ENCODE measurements at places on chromosomes 5 and 9. TPM values are rescaled to one million over a fixed set of nuclear protein-coding genes. Genes with fewer than 3 reads are reported as not detected.

DNA sequence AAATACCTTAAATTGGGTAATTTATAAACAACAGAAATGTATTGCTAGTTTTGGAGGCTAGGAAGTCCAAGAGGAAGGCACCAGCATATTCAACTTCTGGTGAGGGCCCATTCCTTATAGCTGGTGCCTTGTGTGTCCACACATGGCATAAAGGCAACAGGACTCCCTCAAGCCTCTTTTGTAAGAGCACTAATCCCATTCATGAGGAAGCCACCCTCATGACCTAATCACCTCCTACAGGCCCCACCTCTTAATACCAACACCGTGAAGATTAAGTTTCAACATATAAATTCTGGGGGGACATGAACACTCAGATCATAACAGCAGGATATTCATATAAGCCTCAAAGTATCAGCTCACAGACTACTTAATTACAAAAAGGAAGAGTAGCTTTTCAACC, 4.0 kb upstream of the PLAC8L1 start:
- no peak for DNase-seq

GRCh38 chr9:21933865-21934264, 60.3 kb downstream of the CDKN2A start:
- DNase-seq, result no peak

GRCh38 chr5:50995285-50995942, 329.0 kb downstream of the PARP8 start:
- DNase-seq, result no peak

- DNase-seq, result no peak
These were observed 168.9 kb downstream of the MAPKAP1 start for GRCh38 chr9:125538092-125538473.

DNA sequence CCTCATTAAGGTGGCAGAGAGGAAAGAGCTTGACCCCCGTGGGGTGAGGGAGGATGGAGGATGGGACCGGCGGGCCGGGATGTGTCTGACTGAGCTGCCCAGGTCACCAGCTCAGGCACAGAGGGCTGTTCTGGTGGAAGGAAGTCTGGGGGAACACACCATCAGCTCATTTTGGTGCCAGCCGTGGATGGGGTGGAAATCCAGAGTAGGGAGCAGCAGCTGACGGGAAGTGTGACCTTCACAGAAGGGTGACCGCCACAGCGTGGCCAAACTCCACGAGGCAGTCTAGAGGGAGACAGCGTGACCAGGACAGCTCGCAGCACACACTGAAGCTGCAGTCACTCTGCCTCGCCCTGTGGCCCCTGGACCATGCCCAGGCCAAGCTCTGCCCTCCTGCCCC, 45.3 kb upstream of the PHYKPL start:
- no peak for DNase-seq

- DNase-seq, result no peak
These were observed 184.8 kb downstream of the MLLT3 start for GRCh38 chr9:20437476-20437875.

DNA sequence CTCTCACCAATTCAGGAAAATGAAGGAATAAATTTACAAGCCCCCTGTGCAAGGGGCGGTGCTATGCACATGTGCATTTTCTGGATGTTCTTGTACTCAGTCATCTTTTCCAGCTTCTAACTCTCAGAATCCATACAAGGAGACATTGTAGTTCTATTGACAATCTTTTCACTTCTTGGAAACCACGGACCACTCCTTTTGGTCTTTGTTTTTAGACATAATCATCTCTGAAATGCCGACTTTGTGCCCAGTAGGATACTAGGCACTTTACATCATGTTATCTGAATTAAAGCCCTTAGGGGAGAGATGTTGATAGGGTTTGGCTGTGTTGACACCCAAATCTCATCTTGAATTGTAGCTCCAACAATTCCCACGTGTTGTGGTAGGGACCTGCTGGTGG, 322.6 kb upstream of the WWC1 start:
- no peak for DNase-seq

DNA sequence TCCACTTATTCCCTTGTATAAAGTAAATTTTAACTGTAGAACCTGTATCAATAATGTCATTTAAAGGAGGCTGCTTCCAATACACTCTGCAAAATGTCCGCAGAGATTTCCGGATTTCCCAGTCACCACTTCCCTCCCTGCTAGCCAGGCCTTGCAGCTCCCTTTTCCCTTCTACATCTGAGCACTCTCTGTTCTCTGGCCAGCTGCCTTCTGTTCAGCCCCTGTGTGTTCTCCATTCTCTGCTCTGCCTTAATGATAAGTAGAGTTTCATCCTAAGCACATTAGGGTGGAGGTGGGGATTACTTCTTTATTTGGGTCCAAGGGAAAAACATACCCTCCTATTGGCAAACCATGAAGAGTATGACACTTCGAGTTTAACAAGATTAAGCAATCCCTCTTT, 719.6 kb upstream of the WWC1 start:
- no peak for DNase-seq

DNA sequence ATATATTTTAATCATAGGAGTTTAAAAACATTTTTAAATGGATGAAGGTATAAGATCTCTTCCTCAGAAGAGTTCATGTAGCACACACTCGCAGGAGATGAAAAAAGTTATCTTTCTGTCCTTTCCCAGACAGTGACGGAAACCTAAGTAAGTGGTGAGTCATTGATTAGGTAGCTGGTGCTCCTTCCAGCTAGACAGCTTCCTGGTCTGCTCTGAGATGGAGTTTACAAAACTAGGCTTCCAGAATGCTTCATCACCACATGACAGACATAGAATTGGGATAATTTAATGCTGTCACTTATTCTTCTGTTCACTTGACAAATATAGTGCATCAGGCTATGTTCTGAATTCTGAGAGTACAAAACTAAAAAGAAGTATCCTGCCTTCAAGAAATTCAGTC, 2393.0 kb upstream of the C9orf72 start:
- no peak for DNase-seq

- no peak for DNase-seq
These were observed 31.5 kb upstream of the NKD2 start for GRCh38 chr5:976849-977751.

PRRT1B gene
- polyA plus RNA-seq, result 0.71 TPM

AOPEP gene
- 5.1 TPM for polyA plus RNA-seq

CBY3 gene
- 0.39 TPM for polyA plus RNA-seq

RNF183 gene
- 0.15 TPM for polyA plus RNA-seq

CERCAM gene
- polyA plus RNA-seq, result 5.2 TPM

CCL28 gene
- 0.95 TPM for polyA plus RNA-seq
